Activated CD8-positive, alpha-beta memory T cell treated with anti-CD3 and anti-CD28 coated beads for 1 hour (primary cell): ENCODE measurements at places on chromosomes 5 and 9.

- no peak for DNase-seq
Observed at GRCh38 chr5:64707191-64707590, 16.9 kb downstream of the SHISAL2B start.

DNA sequence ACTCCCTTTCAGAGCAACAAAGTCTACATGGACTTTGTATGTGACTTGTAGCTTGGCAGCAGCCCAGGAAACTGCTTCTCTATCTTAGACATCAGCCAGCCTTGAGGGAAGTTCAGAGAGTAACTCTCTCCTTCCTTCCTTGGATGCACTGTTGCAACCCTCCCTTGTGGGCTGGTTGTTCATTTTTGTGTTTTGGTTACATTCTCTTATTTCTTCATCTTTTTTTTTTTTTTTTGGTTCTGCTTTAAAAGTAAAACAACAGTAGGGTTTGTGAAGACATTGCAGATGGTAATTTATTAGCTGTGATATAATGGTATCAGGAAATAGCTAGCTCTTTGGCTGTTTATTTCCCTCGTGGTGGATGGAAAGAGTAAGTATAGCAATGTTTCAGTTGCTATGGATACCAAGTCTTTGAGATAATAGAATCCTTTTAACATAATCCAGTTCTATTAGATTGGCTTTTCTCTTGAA is 97.9 kb upstream of the MAMDC2 start:
- no peak for DNase-seq

DNA sequence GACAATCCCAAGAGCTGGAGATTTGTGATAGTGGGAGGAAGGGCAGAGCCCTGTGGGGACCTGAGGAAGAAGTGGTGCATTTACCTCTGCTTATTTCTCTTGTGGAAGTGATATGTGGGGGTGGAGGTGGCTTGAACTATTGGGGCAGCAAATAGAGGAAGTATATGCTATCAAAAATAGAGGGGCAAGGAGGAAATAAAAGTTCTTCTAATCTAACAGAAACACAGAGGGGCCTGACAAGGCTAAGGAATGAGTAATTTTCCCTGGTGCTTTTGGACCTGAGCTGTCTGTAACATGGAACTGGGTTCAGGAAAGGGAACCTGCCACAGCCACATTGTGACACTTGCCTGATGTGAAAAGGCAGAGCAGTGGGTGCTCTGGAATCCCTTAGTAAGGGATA is 378.6 kb upstream of the KLF4 start:
- no peak for DNase-seq

GRCh38 chr9:71269859-71270258 is 148.4 kb upstream of the TRPM3 start:
- no peak for DNase-seq

DNA sequence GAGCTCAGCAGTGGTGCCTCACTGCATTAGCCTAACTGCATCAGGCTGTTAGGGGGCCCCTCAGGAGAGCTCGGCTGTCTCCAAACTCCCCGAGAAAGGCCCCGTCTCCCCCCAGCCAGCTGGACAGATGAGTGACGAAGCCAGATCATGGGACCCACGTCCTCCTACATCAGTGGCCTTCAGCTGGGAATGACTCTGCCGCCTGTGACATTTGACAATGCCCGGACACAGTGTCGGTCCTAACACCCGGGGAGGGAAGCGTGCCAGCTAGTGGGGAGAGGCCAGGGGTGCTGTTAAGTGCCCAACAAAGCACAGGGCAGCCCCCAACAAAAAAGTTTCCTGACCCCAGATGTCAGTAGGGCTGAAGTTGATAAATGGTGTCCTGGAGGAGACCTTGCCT is 375.2 kb upstream of the IRX2 start:
- DNase-seq: no peak

- no peak for DNase-seq
Observed at GRCh38 chr9:94623253-94623652, 16.1 kb downstream of the FBP1 start.

- DNase-seq: peak; percentile 38
Observed at GRCh38 chr5:144187699-144188294, 17.1 kb downstream of the KCTD16 start.

GRCh38 chr5:134583766-134584165 is 48.9 kb downstream of the SAR1B start:
- DNase-seq: no peak

DNA sequence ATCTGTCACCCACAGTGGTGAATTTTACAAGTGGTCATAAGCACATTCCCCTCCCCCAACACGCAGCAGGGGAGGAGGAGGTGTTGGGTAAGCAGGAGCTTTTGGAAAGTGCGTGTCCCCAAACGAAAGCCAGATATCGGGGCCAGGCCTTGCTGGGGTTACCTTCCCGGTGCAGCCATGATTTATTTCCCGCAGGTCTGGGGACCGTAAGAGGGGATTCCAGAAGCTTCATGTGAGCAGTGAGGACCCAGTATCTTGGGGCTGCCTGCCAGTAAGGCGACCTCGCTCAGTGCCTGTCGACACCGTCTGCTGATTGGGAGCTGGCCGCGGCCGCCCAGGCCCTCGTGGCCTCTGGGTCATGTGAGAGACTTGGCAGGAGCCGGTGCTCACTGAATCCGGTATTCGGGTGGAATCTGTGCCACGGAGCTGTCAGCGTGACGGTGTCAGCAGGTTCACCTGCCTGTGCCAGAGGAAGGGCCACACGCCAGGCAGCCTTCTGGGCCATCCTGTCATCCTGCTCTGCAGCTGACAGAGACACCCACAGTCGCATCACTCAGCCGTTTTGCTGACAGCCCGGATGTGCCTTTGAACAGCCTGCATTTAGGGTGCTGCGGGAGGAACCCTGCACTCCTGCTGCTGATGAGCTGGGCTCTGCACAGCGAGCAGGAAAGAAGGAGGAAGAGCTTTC is 37.3 kb downstream of the SEC61B start:
- no peak for DNase-seq

GRCh38 chr5:5199495-5199894 is 59.4 kb downstream of the ADAMTS16 start:
- DNase-seq: no peak

DNA sequence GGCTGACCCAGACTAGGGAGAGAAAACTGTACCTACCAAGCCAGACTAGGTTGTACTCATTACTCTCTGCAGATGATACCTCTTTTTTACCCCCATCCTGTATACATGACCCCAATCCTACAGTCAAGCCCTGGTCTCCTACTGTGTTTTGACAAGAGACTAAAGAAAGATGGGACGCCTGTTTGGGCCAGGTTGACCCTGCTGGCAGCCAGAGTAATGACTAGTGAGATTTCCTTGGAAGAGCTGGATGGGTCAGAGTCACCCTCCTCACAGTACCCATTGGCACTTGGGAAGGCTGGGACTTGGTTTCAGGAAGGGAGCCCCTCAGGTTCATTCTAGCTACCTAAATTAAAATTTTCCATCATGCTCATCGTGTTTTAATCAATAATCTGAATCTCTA is 89.7 kb upstream of the NR4A3 start:
- no peak for DNase-seq

DNA sequence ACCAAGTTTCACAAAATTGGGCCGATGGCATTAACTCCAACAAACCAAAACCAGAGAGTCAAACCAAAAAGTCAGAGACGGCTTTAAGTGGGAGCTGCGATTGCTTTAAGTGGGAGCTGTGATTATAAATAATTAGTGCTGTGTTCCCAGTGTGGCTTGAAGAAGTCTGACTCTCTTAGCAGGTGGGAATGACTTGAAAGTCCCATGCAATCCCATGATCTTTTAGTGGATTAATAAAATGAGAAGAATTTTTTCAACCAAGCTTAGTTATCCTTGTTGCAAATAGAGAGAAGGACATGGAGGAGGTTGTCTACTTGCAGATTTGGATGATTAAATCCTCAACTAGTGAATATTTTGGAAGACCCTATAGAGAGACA is 68.5 kb downstream of the MYO10 start:
- DNase-seq: no peak

- DNase-seq: no peak
Observed at GRCh38 chr5:173341961-173342430, 13.8 kb upstream of the STC2 start.

- no peak for DNase-seq
Observed at GRCh38 chr5:11212706-11213105, 451.7 kb upstream of the DAP start.

- no peak for DNase-seq
Observed at GRCh38 chr5:93883459-93883858, 142.1 kb upstream of the POU5F2 start.

- no peak for DNase-seq
Observed at GRCh38 chr9:13414349-13414748, 134.9 kb upstream of the MPDZ start.

- DNase-seq: no peak
Observed at GRCh38 chr9:89173072-89173471, 5.5 kb downstream of the SHC3 start.

DNA sequence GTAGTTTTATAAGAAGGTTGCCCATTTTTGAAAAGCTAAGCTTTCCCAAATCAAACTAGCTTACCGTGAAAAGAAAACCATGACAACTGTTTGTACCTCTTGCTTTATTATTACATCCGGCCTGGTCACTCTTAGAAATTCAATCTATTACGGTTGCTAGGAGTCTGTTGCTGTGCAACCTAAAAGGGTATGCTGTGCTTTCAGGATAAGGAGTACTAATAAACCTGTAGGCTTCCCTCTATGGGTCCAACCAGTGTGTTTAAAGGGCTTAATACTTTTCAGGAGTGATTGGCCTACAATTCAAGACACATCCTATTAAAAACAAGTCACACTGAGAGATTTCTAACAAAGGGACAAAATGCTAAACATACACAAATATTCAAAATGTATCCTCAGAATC is 27.1 kb downstream of the RFX3 start:
- no peak for DNase-seq

DNA sequence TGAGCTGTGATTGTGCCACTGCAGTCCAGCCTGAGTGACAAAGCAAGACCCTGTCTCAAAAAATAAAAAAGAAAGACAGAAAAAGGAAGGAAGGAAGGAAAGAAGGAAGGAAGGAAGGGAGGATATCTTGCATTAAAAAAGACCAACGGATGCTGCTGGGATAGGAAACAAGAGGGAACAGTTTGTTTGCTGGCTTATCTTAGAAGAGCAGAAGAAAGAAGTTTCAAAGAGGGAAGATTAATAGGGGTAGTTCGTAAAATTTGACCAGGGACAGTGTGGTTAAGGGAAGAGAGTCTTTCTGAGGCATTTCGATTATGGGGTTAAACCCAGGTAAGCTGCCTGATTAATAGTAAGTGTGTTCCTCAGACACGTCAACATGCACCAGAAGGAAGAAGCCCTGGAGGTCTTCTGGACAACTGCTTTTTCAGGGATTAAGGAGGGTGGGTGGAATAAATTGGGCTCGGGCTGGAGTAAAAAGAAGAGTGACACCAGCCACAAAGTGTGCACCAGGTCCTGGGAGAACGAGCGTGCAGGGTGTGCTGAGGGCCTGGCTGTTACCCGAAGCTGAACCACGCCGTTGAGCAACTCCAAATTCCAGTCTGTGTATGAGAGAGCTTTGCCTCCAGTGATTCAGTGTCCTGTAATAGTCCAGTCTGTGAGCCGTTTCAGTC is 24.8 kb downstream of the FYB1 start:
- no peak for DNase-seq

- no peak for DNase-seq
Observed at GRCh38 chr5:159459951-159460538, 129.8 kb upstream of the IL12B start.

GRCh38 chr5:23071682-23072081 is 218.5 kb upstream of the CDH12 start:
- no peak for DNase-seq

GRCh38 chr5:155772009-155772662 is 554.8 kb upstream of the SGCD start:
- no peak for DNase-seq

GRCh38 chr5:88113429-88113828 is 155.2 kb downstream of the TMEM161B start:
- no peak for DNase-seq

DNA sequence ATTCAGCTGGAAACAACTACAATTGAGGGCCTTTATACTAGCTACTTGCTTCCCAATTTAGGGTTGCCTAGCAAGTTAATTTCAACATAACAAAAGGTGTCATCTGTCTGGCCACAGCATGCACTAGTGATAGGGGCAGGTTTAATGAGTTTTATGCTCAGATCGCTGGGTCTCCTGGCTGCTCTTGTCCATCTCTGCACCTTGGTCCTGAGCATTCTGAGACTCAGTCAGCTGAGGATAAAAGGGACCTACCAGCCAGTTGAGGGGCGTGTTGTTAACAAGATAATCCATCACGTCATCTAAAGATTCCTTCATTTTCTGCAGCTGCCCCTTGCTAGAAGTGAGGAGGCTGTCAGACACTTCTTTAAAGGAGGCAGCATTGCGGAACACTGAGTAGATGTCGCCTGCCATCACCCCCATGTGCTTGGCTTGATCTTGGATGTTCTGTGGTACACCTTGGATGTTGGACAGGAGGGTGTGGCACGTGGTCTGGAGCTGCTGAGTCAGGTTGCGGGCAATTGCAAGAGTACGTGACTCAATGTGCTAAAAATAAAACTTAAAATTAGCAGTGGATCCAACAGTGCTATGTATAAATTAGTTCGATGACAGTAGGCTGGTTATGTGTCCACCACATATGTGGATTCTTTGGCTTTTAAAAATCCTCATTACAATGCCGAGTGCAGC is 11.0 kb downstream of the PLIN2 start:
- no peak for DNase-seq

DNA sequence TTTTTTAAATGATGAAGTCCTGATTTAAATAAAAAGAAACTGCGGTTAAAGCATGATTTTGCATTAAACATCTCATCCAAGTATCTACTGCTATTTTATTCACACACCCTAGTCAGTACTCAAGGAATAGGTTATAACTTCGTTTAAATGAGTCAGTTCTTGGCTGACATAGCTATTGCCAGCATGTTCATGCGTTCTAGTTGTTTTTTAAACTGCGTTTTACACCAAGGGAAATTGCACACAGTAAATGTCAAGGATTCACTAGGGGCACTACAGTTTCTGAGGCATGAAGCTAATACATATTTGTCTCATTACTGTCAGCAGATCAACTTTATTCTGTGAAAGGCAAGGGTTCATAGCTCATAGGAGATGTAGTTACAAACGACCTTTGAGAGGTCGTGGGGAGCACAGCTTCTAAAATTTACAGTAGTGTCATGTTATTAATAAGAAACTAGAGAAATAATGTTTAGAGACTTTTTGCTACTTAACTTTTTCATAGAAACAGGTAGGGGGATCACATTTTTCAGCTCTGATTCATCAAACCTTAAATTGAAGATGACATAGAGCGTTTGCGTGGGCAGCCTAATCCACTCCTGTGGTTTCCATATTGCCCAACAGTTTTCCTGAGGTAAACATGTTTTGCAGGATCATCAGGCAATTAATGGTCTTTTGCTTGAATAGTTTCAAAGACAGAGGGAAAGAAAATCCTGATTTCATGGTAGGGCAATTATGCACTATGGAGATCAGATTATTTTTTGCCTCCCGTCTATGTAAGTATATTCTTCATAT is 2222.7 kb upstream of the WWC1 start:
- DNase-seq: no peak

DNA sequence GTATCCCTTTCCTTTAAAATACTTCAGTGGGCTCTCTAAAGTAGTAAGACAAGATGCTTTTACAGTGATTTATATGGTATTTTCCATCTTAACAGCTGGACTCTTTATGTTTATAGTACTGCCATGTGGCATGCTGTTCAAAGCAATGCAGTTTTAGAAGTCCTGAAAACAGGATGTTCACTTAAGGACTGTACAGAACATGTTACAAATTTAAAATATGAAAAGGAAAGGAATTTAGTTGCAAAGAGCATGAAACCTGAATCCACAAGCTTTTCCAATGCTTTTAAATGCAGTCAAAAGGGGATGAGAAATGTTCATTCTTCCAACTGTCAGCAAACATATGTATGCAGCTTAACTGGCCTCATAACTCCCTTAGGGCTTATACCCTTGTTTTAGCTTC is 580.2 kb downstream of the EFNA5 start:
- no peak for DNase-seq
